Stimulated activated CD4-positive, alpha-beta T cell treated with anti-CD3 and anti-CD28 coated beads, Interleukin-12 subunit alpha, Interleukin-12 subunit beta, amount 100 ng/mL, for 24 hours (primary cell): ENCODE measurements at places on chromosomes 6 and 20.

- no peak for DNase-seq
These were observed 12.2 kb upstream of the DSTN start for GRCh38 chr20:17557675-17558006.

DNA sequence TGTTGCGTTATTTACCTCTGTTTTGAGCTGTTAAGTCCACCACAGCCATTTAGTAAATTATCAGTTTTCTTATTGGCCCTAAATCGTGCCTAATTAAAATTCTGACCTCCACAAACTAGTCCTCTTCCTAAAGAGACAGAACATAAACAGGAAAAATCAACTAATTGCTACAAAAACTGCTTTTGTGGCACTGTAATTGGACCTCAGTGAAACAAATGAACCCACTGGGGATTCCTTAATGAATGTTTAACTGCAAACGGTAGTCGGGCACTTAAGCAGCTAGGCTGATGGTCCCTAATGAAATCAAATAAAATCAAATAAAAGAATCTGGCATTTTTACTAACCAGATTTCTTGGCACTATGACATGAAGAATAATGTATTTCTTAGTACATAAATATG is 513.4 kb upstream of the SLC35B3 start:
- DNase-seq = no peak

DNA sequence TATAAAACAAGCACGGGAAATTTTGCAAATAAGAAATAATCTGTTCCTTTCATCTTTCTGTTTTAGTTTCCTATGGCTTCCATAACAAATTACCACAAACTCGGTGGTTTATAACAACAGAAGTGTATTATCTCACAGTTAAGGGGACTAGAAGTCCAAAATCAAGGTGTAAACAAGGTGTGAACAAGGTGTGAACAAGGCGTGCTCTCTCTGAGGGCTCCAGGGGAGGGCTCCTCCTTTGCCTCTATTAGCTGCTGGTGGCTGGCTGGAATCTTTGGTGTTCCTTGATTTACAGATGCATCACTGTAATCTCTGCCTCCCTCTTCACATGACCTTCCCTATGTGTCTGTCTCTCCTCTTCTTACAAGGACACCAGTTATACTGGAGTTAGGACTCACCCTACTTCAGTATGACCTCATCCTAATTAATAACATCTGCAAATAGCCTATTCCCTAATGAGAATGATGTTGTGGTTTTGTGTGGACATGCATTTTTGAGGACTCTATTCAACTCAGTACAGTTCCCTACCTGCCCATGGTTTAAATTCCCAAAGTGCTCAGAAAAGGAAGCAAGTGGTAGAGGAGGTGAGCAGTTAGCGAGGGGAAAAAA is 17.5 kb upstream of the BMP5 start:
- no peak for DNase-seq

GRCh38 chr6:38589367-38589720 is 50.4 kb downstream of the BTBD9 start:
- DNase-seq = no peak

- DNase-seq = no peak
These were observed 150.9 kb upstream of the HMGN3 start for GRCh38 chr6:79385333-79385732.

GRCh38 chr20:53708129-53708968 is 114.7 kb upstream of the ZNF217 start:
- peak; percentile 31 for DNase-seq

DNA sequence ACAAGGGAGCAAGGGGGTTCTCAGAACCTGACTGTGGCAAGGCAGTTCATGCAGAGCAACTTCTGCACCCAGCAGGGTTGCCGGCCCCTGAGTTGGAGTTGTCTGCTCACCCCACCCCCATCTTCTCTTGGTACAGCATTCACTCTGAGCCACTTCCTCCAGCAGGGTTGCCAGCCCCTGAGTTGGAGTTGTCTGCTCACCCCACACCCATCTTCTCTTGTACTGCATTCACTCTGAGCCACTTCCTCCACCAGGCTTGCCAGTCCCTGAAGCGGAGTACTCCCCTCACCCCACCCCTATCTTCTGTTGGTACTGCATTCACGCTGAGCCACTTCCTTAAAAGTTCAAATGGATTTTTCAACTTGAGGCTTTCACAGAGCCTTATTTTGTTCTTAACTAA is 79.7 kb upstream of the SYNDIG1 start:
- no peak for DNase-seq

DNA sequence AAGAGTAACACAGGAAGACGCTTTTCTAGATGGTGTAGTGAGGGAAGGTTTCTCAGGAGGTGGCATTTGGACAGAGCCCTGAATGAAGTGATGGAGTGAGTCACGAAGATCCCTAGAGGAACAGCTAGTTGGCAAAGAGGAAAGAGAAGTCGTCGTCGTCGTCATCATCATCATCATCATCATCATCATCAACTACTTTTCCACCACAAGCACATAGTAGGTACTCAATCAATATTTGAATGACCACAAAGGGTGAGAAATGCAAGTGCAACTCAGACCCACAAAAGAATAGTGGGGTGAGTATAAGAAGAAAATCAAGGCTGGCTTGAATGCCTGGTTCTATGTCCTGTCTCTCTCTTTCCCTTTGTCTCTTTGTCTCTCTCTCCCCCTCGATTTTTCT is 28.3 kb upstream of the OCSTAMP start:
- DNase-seq = no peak

DNA sequence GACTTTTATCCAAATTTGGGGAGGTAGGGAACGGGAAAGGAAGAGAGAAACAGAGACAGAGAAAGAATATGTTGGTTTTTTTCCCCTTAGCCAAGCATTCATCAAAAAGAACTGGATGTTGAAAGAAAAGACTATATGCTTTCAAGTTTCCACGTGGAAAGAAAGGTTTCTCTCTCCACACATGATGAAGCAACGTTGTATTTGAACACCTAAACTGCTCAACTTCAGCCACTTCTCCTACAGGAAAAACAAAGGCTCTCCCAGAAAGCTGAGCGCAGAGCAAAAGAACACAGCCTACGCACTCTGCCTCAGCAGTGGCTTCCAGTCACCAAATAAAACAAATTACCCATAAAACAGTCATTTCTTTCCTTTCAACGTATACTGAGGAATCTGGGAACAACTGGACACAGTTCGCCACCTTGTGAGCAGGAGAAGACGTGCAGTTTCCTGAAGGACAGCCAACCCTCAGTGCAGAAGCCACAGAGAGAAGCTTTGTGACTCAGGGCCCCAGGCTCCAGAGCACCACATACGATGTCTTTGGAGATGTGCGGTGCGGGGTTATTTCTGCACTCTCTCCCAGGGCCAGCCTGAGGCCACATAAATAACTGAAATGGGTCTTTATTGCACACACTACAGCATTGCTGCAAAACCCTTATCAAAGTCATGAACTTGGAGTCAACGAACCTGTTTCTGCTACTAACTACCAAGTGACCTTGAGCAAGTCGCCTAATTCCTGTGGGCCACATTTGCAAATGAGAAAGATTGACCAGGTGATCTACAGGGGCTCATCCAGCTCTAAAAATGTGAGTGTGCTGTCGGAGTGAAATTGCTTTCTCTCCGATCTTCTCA is 10.1 kb downstream of the IL17F start:
- peak; percentile 46 for DNase-seq

- DNase-seq = no peak
These were observed at the start of gene HTR1B for GRCh38 chr6:77463308-77463860. HTR1B (minus strand) TSS chr6:77463491; CDS start chr6:77463403, 88 bp downstream.

GRCh38 chr6:170505306-170505705 is 47.8 kb downstream of the PSMB1 start:
- no peak for DNase-seq

- DNase-seq = no peak
These were observed 17.0 kb downstream of the GPX5 start for GRCh38 chr6:28542440-28543296.

DNA sequence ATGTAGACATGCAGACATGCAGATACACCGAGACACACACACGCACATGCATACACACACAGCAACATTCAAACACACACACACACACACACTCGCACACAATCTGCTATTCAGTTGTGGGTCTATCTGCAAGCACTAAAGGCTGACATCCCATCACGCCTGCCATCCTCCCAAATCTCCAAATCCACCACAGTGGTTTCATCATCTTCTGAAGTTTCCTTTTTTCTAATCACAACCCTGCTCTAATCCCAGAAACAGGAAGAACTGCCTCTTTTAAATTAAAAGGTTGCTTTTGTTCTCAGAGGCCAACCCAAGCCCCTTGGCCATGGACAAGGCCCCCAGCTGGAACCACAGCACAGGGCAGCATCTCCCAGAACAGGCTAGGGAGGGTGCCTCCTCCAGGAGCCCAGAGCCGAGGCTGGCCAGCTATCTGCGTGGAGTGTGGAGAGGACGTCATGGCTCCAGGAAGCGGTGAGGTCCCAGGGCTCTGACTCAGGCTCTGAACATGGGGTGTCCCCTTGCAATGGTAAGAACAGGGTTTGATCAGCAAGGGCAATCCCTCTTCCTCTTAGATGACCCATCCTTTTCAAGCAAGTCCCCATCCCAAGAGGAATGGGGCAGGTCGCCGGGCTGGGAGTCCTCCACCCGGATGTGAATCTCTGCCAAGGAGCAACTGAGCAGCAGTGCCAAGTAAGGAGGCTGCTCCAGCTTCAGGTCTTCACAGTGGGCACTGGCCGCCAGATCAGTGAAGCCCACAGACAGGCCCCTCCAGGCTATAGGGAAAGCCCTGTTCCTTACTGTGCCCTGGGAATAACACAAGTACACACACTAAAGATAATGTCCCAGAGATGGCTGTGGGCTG is 14.7 kb downstream of the FOXF2 start:
- DNase-seq = no peak

DNA sequence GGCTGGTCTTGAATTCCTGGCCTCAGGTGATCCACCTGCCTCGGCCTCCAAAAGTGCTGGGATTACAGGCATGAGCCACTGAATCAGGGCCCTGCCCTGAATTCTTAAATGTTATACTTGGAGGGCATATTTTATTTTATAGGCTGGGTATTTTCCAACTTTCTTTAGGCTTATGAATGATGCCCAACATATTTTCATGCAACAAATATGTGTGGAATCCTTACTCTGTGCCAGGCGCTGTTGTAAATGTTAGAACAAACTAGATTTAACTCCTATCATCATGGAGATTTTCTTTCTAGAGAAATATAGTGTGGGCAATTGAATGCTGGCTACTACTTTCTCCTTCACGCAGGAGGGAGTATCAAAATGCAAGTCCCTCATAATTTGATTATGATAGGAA is 71.2 kb downstream of the SAMD5 start:
- no peak for DNase-seq

DNA sequence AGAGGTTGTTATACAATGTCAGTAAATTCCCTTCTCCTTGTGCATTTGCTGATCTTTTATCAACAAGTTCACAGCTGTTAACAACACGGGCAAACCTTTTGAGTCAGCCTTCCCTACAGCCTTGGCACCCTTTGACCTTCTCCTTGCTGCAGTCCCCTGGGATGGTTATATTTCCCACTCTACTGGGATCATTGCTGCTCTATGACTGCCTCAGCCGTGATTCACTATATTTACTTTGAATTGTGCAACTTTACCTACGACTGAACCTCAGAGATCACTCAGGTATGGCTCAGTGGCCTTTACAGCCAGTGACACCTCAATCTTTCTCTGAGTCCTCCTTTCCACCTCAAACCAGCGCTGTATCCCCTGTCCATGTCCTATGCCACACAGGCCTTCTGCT is 1293.3 kb downstream of the EPHA7 start:
- DNase-seq = no peak

GRCh38 chr6:45555981-45556771 is 178.4 kb upstream of the SUPT3H start:
- no peak for DNase-seq

DNA sequence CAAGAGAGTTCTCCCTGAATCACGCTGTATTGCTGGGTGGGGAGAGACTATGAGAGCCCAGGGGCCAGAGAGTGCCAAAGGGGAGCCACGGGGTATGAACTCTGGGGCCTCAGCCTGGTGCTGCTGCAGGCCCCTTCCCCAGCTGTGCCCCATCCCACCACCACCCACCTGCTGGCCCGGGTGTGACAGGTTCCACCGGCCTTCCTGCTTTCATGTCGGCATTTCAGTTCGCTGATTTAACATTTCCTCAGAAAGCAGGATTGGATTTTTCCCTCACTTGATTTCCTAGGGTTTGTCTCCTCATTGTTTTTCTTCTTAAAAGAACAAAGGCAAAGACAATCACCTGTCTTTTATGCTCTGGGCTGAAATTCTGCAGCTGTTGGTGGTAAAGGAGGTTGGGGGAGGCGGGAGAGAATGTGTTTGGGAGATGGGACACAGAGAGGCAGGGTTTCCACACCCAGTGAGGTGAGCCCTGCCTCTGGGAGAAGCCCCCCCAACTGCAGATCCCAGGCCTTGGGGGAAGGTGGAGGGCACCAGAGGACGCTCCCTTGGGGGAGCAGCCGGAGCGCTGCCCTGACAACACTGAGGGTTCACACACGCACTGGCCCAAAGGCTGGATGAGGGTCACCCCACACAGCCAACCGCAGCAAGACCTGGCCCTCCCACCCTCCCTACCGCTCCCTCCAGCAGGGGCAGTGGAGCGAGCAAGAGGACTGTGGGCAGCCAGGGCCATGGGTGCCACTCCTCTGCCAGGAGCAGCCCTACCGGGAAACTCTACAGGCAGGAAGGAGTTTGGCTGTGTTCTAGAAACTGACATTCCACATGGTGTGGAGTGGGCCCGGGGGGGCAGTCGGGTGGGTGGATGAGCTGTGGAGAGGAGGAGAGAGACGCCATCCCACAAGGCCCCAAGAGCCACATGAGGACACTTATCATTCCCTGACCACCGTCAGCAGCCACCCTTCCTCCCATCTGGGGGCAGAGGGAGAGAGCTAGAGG is 10.5 kb upstream of the MLN start:
- DNase-seq = no peak
